ENCODE measurements at places on chromosomes 5 and 9.

DNA sequence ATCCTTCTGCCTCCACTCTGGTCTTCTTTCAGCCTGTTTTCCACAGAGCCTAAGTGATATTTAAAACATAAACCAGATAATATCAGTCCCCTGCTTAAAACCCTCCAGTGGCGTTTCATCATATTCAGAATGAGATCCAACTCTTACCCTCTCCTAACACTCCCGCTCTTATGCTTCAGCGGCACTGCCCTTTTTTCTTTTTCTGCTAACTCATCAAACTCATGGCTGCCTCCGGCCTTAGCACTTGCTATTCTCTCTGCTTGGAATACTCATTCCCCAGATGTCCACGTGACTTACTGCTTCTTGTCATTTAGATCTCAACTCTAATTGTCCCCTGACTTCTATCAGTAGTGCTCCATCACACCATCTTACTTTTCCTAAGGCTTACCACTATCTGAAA lies 73.6 kb downstream of the PIP5K1B start:
- DNase-seq = no peak

GRCh38 chr9:27047136-27047535 lies 41.7 kb upstream of the LRRC19 start:
- no peak for DNase-seq

DNA sequence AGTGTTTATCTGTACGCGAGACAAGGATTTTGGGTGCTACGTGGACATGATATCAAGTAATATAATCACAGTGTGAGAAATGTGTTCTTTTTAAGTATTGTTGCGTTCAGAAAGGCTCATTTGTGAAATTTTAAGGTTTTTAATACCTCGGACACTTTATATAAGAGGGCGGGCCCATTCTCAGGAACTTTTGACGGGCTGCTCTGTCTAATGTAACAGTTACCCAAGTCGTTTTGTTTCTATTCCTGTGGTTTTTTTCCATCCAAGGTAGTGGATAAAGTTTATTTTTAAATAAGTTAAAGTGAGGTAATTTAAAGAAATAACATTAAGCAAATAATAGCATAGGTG lies 525 bp downstream of the SRP19 start:
- no peak for DNase-seq

GRCh38 chr5:15009420-15009819 lies 137.8 kb upstream of the ANKH start:
- DNase-seq = no peak

- DNase-seq = no peak
These were observed 7.7 kb downstream of the LPCAT1 start for GRCh38 chr5:1515921-1516571.

DNA sequence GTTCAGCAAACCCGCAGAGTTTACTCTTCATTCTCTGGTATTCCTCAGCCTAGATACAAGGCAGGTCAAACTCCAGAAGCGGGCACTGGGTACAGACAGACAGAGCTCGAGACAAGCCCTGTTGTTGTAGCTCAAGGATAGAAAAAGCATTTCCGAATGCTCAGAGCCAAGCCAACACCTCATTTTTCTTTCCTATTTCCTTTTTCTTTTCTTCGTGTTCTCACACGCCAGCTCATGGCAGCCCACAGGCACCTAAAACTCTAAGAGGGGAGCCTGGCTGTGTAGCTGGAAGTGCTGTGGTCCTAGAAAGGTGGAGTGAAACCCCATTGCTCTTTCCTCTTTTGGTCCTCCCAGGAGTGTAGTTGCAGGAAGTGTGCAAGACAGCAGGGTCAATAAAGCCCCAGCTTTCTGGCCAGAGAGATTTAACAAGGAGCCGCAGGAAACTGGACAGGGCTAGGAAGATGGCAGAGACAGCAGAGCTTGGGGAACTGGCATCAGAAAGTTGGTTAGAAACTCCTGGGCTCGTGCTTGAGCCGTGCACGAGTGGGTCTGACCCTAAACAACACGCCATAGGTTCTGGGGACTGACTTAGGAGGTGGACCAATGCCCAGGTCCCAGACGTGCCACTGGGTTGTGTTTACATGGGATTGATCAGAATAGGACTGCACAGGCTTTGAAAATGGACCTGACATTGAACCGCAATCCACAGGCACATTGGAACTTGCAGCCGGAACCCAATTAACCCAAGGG lies 41.6 kb downstream of the ADAMTS2 start:
- DNase-seq = no peak

Data from stimulated activated CD8-positive, alpha-beta memory T cell treated with anti-CD3 and anti-CD28 coated beads, Interleukin-15, amount 100 ng/mL, for 24 hours (primary cell).